ENCODE measurements at places on chromosomes 4 and X.
A peak's percentile ranks its signal among the peaks of the same experiment; 100 is the strongest.

DNA sequence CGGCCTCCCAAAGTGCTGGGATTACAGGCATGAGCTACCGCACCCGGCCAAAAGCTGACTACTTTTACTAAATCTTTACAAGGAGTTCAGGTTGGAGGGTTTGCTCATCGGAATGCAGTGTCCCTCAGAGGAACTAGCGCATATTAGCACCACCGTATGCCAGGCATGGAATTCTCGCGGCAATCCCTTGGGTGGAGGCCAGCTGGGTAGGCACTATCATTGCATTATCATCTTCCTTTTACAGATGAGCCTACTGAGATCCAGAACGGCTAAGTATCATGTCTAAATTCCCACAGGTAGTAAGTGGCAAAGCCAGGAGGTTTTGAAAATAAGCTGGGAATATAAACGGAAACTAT, 6.1 kb upstream of the CXorf66 start:
- no peak for DNase-seq

- DNase-seq = peak; percentile 45
Observed at GRCh38 chr4:22187203-22187820, 238.7 kb upstream of the KCNIP4 start.

- DNase-seq = no peak
Observed at GRCh38 chrX:18886005-18886343, 97.9 kb downstream of the PHKA2 start.

DNA sequence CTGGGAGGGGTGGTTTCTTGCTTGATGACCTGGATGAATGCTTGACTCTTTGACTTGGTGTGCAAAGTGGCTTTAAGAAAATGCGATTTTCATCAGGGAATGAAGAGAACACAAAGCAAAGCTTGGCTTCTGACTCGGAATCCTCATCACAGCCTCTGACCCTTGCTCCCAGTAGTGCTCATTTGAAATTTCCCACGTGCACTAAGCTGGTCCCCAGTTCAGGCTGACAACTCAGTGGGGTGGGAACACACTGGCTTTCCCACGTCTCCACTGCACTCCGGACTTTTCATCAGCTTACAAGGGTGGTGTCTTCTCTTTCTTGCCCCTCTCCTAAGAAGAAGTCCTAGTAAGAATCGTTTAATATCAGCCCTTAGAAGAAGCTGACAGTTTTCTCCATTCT, 53.3 kb downstream of the HCCS start:
- no peak for DNase-seq

GRCh38 chrX:101252634-101253033, 33.0 kb downstream of the DRP2 start:
- no peak for DNase-seq

GRCh38 chr4:62408454-62408853, 1208.3 kb downstream of the ADGRL3 start:
- peak; percentile 35 for DNase-seq

DNA sequence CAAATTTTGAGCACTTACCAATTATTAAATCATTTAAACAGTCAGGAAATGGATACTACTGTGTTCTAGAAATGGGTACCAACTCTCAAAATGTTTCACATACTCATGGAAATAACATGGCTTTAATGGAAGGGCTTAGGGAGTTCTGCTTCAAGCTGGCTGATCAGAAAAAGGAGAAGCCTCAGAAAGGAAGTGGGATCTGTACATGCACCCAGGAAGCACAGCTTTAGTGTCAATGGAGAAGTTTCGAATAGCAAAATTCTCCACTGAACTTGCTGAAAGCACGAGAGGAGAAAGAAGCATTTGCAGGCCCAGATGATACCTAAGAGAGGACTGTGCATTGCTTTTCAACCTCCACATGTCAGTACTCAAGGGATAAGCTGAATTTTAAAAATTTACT, 11.1 kb upstream of the HS3ST1 start:
- DNase-seq = no peak

DNA sequence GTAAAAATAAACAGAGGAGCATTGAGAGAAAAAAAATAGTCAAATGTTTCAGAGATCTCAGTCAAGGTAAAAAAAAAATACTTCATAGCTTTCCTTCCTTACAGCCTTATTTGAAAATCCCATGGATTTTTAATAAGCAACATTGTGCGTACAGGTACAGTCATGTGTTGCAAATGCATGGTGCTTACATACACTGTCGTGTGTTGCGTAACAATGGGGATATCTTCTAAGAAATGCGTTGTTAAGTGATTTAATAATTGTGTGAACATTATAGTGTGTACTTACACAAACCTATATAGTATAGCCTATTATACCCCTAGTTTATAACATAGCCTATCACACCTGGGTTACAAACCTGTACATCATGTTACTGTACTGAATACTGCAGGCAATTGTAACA, 172.0 kb downstream of the UGT8 start:
- DNase-seq = no peak

GRCh38 chr4:127732623-127733328, 2.6 kb downstream of the SLC25A31 start:
- DNase-seq = peak; percentile 77

DNA sequence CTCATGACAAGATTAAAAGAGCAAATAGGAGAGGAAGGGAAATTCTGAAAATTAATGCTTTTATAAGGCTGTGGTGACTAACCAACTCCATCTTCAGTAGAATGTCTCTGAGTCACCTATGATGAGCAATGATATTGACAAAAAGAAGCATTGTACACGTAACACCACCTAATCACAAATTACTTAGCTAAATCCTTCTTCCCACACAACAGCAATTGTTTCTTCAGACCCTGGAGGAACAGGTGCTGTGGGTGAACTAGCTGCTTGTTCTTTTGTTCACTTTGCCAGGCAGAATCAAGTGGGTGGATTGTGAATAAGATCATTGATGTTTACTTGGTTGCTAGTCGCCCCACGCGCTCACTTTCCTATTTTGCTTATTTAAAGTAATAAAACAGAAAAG, 315.5 kb downstream of the CAMK2D start:
- DNase-seq = peak; percentile 92

DNA sequence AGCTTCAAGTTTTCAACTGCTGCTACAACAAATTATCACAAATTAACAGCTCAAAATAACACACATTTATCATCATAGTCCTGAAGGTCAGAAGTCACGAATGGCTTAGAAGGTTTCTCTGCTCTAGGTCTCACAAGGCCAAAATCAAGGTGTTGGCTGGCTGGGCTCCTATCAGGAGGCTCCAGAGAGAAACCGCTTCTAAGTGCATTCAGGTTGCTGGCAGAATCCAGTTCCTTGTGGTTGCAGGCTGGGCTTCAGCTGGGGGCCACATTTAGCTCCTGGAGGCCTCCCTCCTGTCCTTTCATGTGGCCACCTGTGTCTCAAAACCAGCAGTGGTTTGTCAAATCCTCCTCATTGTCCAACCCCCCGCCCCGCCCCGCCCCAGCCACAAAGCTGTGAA, 15.4 kb downstream of the MRFAP1 start:
- DNase-seq = no peak

DNA sequence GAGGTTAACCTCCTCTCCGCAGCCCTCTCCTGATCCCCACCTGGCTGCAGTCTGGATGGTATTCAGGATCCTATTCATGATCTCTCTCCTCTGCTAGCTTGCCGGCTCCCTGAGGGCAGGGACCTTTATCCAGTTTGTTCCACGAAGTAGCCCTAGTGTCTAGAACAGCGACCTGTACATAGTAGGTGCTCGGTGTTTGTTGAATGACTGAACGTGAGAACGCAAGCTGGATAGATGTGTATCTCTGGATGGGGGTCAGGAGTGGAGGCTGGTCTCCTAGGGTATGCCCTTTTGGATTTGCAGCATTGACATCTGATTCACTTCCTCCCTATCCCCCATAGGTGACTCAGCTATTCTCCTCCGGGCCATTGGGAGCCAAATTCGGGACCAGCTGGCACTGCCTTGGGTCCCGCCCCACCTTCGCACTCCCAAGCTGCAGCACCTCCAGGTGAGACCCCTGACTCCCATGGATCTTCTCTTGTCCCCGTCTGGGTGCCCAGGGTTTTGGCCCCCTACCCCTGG, 7.3 kb downstream of the CCDC22 start:
- DNase-seq = peak; percentile 45

DNA sequence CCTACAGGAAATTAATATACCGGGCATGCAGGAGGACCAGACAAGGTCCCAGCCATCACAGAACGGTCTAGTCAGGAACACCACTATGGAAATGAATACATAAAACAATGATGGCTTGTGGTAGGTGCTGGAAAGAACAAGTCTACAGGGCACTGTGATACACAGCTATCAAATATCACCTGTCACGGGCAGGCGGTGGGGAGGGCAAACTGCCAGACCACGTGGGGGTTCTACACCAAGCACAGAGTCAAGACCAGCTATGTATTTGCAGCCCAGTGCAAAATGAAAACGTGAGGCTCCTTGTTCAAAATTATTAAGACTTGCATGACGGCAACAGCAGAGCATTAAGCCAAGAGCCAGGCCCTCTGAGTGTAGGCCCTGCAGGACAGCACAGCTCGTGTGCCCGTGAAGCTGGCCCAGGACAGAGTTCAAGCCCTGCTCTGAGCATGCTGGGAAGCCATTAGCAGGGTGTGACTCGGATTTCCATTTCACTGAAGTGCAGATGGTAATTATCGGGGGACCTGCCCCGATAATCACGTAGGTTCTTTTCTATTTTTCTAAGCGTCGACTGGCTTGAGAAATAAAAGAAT, 83.6 kb downstream of the JAKMIP1 start:
- no peak for DNase-seq

DNA sequence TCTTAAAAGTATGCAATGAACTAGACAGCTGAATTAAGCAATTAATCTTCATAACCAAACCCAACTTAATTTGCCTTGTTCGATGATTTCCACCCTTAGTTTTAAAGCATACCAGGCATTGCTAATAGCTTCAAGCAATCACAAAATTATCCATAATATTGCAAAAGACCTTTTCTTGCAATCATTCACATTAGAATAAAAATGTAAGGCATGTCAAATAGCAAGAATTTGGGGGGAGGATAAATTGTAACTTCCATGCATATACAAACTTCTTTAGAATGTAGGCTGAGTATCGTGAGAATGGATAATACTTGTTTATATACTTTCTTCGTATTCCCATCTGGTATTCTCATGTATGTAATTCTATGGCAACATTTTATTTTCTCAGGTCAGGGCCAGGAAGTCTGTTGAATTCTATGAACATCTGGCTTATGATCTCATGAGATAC, 28.7 kb upstream of the BMP2K start:
- DNase-seq = no peak

DNA sequence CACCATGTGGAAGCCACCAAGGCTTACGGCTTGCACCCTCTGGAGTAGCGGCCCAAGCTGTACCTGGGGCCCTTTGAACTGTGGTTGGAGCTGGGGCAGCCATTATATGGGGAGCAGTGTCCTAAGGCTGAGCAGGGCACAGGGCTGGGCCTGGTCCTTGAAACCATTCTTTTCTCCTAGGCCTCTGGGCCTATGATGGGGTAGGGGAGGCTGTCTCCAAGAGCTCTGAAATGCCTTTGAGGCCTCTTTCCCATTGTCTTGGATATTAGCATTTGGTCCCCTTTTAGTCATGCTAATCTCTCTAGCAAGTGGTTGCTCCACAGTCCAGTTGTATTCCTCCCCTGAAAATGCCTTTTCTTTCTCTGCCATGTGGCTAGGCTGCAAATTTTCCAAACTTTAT, 96.4 kb upstream of the ARX start:
- no peak for DNase-seq

DNA sequence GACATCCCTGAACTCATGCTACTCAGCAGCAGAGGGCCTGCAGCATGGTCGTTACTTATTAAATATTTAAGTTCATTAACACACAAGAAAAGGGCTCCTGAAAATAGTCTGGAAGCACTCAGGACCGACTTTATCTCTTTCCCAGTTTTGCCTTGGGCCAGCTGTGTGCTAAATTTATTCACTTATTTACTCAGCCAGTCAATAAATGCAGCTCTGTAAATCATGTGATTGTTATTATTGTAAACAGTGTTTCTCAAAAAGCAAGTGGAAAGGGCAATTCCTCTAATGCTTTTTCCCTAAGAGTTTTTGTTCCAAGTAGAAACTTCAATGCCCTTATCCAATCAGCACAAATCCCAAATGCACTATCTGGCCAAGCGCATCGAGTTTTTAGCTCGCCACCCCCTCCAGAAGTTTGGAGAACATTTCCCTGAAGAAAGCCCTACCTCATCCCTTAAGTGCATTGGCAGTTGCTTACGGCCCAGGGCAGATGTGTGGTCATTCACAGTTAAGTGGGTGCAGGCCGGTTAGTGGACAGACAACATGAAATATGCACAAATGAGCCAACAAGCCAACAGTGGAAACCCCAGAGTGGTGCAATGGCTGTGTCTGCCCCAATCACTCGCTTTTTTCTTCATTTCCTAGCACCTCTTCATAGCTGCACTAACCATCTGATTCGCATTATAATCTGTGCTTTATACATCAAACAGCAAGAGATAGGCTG, 125.8 kb downstream of the SMIM20 start:
- DNase-seq = no peak

DNA sequence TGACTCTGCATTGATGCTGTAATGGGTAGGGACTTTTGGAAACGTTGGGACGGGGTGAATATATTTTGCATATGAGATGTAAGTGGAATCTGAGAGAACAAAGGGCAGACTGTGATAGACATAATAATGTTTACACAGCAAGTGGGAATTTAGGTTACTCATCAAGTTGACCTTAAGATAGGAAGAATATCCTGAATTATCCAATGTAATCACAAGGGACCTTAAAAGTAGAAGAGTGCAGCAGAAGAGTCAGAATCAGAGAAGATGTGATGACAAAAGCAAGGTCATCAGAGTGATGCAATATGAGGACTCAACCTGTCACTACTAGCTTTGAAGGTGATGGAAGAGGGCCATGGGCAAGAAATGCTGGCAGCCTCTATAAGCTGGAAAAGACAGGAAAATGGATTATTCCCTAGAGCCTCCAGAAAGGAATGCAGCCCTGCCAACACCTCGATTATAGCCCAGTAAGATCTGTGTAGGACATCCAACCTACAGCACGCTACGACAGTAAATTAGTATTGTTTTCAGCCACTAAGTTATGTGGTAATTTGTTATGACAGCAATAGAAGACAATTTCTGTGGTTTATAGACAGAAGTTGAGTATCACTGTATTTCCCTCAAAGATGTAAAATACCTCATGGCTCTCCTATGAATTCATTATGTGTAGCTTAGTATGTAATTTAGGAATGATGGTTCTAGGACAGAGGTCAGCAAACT, 26.4 kb downstream of the MORC4 start:
- no peak for DNase-seq

GRCh38 chrX:103776546-103776945, at the start of gene PLP1:
PLP1 (plus strand) TSS chrX:103776840; CDS start chrX:103776996, 156 bp downstream.
- no peak for DNase-seq

GRCh38 chr4:65170768-65171514, 499.3 kb downstream of the EPHA5 start:
- DNase-seq = no peak

DNA sequence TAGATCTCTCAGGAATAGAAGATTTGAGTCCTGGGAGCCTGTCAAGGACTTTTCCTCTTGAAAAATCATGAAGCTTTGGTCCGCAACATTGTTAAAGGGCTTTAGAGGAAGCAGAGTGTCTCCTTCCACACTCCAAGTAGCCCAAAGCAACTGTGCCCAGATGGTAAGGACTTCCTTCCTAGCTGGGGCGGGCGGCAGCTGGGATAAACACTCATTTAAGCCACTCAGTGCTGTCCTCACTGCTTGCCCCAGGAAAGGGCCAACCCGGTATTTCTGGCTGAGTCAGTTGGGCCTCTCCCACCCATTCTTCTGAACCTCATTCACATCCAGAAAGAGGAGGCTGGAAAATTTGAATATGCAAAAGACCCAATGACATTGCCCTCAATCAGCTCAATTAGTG, 144.3 kb downstream of the CHIC2 start:
- peak; percentile 47 for DNase-seq
